ENCODE measurements at places on chromosomes 16 and 17.

DNA sequence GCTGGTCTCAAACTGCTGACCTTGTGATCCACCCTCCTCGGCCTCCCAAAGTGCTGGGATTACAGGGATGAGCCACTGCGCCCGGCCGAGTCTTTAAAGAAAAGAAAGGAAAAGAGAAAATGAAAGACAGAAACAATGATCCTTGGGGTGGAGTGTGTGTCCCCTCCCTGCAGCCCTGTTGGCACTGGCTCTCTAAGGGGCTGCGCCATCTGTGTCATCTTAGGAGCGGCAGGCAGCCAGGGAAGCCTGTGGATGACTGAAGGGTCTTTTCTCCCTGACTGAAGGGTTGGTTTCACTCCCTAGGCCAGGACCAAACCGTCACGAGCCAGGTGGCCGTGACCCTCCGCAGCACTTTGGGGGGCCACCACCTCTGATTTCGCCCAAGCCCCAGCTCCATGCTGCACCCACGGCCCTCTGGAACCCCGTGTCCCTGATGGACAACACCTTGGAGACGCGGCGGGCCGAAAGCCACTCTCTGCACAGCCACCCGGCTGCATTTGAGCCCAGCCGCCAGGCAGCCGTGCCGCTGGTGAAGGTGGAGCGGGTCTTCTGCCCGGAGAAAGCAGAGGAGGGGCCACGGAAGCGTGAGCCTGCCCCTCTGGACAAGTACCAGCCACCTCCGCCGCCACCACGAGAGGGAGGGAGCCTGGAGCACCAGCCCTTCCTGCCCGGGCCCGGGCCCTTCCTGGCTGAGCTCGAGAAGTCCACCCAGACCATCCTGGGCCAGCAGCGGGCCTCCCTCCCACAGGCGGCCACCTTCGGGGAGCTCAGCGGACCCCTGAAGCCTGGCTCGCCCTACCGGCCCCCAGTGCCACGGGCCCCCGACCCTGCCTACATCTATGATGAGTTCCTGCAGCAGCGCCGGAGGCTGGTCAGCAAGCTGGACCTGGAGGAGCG, 27.7 kb downstream of the GINS2 start:
- no peak for DNase-seq

DNA sequence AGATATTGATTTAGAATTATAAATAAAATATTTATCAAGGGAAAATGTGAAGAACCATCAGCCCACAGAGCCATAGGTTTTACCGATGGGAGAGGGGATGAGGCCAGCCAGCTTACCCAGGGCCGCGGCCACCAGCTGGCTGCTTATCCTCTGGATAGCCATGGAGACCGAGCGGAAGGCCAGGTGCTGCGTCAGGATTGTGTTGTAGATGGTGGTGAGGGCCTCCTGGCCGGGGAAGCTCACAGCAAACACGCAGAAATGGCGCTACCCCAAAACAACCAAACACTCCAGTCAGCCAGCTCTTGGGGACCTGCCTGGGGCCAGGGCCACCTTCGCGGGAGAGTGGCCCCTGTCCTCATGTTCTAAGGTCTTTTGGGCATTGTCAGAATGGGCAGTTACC, 97.8 kb downstream of the DNAH17 start:
- DNase-seq = no peak

- DNase-seq = no peak
Observed at GRCh38 chr17:47720754-47721533, 12.1 kb upstream of the TBX21 start.

GRCh38 chr16:88499836-88500251, 46.8 kb downstream of the ZFPM1 start:
- no peak for DNase-seq

DNA sequence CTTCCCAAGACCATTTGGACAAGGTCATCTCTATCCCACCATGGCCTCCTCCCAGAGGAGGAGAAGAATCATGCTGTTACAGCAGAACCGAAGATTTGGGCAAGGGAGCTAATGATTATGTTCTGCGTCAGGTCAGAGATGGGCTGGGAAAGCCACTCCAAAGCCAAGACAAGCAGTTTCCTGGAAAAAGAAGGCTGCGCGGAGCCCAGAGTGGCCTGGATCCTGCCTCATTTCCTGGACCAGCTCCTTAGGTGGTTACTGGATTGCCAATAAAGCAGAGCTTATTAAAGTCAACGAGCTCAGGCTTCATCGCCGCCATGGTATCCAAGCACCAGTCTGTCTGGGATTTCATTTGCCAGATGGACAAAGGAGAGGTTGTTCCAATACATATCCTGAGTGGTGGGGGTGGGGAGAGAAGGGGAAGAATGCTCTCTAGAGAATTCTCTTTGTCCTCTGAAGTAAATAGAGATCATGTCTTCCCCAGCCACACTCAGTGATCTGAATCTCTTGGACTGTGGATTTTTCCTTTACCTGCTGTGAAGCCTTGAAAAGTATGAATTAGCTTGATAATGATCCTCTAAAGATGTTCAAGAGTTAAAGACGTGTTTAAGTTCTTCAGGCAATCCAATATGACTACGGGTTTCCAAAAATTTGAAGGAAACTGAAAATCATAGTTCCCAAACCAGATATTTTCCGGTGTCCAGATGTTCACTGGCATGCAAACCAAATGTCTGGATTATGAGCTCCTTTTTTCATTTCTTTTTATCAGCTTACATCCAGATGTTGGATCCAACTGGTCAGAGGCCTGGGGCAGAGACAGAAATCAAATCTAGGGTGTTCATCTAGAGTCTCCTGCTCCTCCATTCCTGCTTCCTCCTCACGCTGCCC, 17.7 kb downstream of the PRAC1 start:
- no peak for DNase-seq

GRCh38 chr16:67993207-67994039, 5.9 kb downstream of the DPEP2 start:
- DNase-seq = peak; percentile 20

DNA sequence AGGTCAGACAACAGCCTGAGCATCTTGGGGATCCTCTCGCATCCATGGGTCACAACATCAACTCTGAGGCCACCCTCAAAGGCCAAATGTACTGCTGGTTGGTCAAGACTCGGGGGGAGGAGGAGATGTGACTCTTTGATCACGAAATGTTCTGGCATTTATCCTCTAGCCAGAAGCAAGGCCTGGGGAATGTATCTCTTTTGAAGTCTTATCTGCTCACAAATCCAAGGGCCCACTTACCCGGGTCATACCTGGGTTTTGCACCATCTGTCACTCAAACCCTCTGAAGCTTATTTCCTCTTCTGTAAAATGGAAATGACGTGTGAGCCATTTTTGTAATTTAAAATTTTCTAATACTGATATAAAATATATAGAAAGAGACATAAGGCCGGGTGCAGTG, 13.2 kb downstream of the CA7 start:
- no peak for DNase-seq

DNA sequence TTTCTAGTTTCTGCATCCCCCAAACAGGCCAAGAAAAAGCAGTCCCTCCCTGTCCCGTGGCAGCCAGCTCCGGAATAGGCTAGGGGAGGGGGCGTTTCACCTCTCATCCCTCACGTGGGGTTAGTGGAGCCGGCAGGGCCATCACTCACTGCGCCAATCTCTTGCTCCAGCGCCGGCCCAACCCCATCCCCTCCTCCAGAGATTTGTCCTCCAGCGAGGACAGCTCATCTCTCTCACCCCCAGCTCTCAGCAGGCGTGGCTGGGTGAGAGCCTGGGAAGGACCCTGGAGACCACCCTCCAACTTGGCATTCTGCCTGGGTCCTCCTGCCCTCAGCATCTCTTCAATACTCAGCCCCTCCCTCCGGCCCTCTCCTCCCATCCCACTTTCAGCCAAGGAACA, 74.1 kb downstream of the TMEM132E start:
- DNase-seq = no peak

DNA sequence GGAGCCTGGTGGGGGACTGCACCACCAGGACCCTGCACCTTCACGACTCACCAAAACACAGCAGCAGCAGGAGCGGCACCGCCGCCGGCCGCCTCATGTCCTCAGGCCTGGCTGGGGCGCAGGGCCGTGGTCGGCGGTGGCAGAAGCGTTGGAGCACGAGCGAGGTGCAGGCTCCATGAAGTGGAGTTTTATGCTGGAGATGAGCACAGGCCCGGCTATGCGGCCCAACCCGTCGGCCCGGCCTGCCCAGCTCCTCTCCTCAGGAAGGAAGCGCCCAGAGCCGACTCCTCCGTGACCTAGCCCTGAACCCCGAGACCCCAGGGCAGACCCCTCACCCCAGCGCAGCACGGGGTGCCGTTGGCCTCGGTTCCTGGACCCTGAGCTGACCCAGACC, at the start of gene PRSS27:
TSS of gene PRSS27 (minus strand) at position 161 of the 394 bp plus-strand sequence. CDS start at position 97, 64 bp downstream.
- DNase-seq = no peak

DNA sequence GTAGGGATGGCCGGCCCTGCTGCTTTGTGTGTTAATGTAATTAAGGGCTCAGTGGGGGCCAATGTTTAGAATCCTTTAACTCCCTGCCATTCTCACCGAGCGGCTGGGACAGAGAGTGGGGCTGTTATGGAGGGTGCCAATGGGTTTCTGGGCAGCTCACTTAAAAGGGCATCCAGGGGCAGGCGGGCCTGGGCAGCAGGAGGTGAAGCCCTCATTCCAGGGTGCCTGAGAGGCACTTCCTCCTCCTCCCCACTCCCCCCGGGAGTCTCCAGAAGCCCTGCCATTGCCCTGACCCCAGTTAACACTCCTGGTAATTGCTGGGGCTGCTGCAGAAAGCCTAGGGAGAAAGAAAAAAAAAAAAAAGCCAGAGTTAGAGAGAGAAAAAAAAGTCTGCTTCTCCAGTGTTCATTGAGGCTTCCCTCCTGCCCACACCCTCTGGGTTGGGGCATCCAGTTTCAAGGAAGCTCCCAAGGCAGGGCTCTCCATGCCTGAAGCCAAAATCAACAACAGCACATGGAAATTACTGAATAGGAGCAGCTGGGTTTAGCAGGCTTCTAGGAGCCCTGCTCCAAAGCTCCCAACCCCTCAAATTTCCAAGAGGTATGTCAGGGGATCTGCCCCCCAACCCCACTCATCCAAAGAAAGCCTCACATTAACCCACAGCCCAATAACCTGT, 28.0 kb downstream of the CUEDC1 start:
- DNase-seq = no peak

DNA sequence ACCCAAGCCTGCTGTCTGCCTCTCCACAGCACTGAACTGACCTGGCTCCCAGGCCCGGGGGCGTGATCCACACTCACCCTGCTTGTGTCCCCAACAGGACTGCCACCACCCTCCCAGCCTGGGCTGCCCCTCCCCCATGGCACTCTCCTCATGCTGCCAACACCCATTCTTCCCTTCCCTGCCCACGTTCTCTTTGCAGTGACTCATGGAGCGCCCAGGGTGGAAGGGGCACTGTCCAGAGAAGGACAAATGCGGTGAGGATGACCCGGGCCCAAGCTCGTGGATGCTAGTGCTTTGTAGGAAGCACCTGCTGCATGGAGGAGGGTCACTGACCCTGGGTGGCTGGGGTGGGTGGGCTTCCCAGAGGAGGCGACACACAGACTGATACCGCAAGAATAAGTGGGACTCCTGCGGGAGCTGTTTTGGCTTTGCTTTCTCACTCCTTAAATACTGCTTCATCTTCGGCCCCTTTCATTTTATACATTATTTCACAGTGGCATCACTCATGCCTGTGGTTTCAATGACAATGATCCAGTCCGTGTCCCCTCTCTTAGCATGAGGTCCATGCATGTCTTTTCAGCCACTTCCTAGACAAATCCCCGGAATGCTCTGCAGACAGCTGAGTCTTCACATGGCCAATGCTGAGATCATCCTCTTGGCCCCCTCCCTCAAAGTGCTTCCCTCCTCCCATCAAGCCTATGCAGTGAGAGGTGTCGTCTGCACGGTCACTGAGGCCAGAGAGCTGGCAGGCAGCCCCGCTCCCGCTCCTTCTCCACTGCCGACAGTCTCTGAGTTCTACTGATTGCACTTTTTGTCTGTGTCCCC, 17.6 kb downstream of the CDK5R1 start:
- no peak for DNase-seq

DNA sequence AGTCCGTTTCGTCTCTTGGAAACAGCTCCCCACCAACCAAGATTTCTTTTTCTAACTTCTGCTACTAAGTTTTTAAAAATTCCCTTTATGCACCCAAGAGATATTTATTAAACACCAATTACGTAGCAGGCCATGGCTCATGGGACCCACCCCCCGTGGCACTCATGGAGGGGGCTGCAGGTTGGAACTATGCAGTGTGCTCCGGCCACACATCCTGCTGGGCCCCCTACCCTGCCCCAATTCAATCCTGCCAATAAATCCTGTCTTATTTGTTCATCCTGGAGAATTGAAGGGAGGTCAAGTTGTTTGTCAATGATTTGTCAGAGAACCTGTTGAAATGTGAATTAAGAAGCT, 48.2 kb downstream of the IL21R start:
- DNase-seq = no peak

- no peak for DNase-seq
Observed at GRCh38 chr17:71164561-71164960, 956.3 kb upstream of the SOX9 start.

- no peak for DNase-seq
Observed at GRCh38 chr17:81152288-81152828, 12.9 kb upstream of the PVALEF start.

GRCh38 chr17:81923302-81924260, 4.0 kb downstream of the MAFG start:
- DNase-seq = no peak

DNA sequence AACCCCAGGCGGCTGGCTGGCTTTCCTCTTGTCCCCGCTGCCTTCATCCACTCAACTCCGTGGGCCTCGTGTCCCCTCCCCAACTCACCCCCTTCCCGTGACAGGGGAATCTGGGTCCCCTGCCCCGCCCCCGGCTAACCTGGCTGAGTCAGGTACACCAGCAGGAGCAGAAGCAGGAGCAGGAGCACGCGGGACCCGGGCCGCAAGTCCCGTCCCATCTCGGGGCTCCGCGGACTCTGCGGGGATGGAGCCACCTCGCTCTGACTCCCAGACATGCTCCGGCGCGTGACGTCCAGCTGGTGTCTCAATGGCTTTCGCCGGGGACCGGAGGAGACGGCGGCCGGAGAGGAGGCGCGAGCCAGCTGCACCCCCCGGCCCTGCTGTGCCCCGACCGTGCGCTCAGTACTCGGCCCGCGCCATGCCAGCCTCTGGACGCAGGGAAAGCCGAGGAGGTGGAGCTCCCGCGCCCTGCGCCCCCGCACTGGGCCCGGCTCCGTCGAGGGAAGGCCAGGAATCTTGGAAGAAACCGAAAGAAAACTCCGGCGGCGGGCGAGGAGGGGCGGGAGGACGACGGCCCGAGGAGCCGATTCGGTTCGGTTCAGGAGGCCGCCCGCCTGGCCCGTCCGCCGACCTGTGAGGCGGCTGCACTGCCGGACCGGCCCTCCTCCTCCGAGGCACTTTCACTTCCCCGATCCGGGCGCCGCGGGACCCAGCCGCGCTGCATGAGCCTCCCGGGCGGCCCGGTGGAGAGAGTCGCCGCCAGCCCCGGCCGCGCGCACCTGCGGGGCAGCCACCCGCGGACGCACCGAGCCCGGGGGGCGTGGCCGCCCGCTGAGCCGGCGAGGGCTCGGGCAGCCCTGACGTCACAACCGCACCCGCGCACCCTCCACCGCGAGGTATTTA, at the start of the genes CXCL16 and ZMYND15:
TSS of gene CXCL16 (minus strand) at position 807 of the 903 bp plus-strand sequence. CDS start at position 218, 589 bp downstream.
TSS of gene ZMYND15 (plus strand) at position 712 of the 903 bp plus-strand sequence. CDS start 716 bp downstream, outside the sequence.
- no peak for DNase-seq
